ENCODE measurements at places on chromosomes 7 and 10.

GRCh38 chr10:107163076-107163855 is 1.2 kb downstream of the SORCS1 start:
- DNase-seq, result no peak

DNA sequence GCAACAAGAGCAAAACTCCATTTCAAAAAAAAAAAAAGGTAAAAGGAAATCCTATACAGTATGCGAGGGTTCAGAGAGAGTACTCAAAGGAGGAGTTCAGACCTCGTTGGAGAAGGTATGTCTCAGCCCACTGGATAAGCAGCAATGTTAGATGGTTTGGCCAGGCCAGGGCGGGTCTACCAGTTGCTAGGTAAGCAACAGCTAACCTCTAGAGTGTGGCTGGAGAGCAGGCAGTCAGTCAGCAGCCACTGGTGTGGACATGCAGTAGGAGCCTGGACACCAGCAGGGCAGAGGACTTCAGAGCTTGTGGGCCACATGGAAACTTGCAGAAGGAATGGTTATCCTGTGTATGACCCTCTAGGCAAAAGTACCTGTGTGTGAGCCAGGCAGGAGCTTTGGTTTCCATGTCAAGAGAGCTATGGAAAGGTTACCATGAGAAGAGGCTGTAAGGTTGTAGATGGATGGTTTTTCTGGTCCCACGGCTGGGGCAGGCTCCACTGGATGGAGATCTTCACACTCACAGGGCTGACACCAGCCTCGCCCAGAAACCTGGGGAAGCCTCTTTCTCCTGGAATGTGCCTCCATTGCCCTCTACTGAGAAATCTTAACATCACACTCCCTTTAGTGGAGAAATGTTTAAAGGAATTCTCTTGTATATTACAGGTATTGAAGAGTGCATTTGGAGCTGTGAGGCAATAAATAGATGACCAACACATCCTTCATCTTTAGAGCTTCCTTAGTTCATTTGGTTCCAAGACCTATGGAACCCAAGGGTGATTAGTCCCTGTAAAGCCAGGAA is 63.6 kb downstream of the CCDC186 start:
- DNase-seq, result no peak

GRCh38 chr10:70498970-70499835 is 20.6 kb downstream of the PALD1 start:
- no peak for DNase-seq

DNA sequence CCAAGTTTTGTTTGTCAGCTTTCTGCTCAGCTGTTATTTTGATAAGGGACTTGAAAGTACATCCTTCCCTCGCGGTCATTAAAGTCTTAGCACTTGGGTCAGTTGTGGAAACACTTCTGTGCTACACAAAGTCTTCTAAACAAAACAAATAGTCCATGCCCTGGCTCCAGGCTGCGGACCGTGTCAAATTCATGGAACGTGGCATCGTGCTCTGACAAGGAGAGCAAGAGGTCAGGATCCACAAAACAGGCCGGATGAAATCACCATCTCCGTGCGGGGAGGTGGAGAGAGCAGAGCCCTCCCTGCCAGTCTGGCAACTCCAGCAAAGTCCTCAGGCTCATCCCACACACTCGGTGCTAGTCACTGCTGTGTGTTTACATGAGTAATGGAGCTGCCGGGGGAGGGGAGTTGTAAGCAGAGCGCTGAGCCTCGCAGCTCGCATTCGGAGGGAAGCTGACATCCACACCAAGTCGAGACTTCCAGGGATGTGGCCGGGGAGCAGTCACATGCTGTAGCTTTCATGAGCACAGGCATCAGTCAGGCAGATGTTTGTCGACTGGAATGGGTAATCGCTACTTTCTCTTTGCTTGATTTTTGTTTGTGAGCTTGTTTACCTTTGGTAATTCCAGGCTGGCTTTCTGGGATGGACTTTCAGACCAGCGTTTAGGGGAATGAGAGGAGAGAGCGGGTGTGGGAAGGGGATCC is 147.6 kb downstream of the ARID5B start:
- peak; percentile 95 for DNase-seq

GRCh38 chr10:85611746-85612377 is 754.7 kb downstream of the GRID1 start:
- no peak for DNase-seq

DNA sequence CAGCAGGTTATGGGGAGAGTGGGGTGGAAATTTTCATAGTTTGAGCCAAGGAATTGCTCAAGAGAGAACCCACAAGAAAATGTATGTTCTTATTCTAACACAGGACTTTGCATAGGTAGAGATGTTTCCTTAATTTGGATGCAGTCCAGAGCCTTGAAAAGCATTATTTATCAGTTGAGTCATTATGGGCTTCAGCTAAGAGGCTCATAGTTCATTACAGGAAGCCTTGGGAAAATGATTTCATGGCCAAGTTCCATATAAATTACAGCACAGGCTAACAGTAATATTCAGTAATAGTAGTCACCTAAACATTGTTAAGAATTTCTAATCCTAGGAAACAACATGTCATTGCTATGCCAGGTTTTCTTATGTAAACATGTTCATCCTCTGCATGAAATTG is 131.1 kb upstream of the PTPRZ1 start:
- DNase-seq, result no peak

DNA sequence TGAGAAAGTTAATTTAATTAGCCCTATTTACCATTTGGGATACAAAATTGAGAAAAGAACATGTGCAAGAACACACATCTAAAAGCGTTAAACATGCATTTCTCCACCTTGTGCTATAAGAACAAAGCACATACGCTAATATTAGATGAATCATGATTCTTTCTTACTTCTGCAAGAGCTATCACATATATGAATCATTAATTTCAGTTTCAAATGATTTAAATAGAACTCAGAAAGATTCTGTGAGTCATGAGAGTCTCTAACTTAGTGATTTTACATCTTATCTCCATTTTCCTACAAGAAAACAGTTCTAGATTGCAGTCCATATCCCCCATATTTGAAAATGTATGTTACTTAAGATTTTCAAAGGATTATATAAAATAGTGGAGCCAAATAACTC is 173.9 kb downstream of the RNLS start:
- no peak for DNase-seq

DNA sequence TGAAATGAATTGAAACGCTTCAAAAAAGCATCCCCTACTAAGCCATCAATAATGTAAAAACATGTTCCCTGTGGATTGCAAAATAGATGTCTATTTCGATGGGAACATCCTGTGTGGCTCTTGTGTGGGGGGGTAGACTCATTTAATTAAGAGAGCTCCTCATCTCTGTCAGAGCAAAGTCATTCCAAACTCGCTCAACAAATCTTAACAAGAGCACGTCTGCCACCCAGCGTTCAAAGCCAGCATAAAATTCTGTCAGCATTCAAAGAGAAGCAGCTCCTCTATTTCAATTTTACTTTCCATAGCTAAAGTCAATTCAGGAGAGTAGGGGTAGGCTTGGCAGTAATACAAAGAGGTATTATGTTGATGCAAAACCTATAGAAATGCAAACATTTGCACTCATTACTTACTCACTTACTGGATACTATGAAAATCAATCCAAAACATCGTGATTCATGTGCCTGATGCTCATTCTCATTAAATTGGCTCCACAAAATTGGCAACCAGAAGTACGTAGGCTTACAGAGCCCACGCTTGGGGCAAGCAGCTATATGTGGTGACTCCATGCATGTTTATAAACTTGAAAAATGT is 114.9 kb downstream of the IPMK start:
- DNase-seq, result no peak

DNA sequence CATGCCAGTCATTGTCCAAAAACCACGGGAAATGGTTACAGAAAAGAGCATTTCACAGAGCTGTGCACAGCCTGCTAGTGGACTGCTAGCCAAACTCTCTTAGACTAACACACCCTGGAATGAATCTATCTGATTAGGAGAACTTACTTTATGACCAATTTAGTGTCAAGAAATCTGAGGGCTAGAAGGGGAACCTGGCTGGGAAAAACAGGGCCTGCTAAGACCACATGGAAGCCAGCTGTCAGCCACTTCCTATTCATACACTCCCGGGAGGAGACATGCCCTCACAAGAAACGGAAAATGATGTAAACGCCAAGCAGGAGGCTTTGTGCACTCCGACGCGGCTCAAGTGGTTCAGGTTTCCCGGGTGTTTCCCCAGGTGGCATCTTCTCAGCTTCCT is 54.8 kb downstream of the MPP7 start:
- DNase-seq, result peak; percentile 55

DNA sequence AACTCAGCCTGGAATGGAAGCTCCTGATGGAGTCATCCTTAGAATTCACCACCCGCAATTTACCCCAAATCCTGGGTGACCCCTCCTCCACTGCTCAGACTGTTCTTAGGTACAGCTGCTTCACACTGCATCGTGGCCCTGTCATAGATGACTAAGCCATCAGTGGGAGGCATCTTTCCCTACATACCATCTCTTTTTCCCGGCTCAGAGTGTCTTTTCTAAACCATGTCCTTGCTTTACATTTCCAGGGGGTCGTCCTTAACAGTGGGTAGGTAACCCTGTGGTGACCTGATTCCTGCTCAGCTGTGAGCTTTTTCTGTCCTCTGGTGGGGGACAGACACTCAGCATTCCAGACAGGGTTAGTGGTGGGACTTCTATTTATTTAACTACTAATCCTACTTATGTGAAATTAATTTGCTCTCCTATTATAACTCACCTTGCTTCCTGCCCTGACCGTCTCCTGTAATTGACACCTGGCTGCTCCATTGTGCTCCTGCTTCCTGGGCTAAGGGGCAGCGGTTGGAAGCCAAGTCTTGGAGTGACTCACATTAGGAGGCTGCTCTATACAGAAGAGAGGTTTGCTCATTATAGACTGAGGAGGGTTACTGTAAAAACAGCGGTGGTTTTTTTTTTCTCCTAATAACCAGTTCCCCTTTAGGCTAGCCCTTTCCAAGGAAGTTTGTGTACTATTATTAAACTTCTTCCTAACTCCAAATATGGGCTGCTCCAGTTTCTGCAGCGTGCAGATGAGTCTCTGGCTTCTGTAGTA is 40.6 kb downstream of the PYROXD2 start:
- DNase-seq, result no peak

DNA sequence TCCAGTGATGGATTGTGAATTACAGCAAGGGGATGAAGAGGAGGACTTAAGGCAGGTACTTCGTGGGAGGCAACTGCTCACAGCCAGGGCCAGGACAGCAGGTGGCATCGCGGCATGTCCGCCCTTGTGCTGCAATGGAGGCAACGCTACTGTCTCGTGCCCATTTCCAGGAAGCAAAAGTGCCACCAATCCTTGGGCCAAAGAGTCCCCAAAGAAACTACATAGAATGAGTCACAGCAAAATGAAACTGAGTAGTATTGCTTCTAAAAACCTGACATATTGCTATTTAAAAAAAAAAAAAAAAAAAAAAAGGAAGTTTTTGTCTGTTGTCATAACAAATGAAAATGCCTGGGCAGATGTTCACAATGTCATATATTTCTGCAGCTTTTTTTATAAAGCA is 46.6 kb downstream of the RSU1 start:
- no peak for DNase-seq

GRCh38 chr10:61990761-61991135 is 89.2 kb downstream of the ARID5B start:
- no peak for DNase-seq

GRCh38 chr7:28383975-28384374 is 28.3 kb upstream of the CREB5 start:
- no peak for DNase-seq

GRCh38 chr10:93106631-93107072 is 33.0 kb downstream of the CYP26A1 start:
- DNase-seq, result no peak

DNA sequence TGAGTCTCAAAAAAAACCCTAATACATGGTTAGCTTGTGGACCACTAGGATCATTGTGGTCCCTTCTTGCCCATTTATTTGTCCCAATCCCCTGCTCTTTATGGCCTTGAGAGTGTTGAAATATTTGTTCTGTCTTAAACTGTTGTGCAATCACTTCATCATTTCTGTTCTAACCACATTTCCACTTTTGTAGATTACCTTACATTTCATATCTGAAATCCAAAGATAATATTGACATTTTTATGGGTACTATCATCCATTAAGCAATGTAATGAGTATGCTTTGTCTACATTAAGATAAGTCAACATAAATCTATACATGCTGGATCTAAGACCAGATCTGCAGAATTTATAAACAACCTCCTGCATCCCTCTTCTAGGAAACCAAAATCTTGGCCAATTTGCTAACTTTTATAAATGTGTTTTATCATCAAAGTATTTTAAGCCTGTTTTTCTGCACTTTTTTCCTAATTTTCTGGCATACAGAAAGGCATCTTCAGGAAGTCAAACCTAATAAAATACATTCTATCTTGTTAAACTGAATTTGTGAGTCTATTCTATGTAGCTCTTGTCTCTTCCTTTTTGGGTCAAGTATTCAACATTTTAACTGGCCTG is 359.4 kb upstream of the CELF2 start:
- DNase-seq, result no peak

- DNase-seq, result no peak
Observed at GRCh38 chr7:33446551-33446950, 317.2 kb downstream of the BBS9 start.

DNA sequence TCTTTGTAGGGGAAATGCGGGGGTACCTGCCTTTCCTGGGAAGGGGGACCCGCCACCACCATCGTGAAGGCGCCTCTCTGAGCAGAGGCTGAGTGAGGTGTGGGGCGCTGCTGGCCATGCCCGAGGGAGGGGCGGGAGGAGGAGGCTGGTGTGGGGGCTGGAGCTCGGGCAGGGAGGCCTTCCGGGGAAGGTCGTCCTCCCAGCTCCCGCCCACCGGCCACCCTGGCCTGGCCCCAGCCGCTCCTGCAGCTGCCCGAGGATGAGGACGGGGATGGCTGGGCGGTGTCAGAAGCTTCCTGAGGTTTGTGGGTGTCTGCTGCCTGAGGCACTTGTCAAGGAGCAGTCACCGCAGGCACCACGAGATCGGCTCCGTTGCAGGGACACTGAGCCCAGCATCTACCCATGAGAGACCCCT is 11.4 kb downstream of the PWWP2B start:
- no peak for DNase-seq

DNA sequence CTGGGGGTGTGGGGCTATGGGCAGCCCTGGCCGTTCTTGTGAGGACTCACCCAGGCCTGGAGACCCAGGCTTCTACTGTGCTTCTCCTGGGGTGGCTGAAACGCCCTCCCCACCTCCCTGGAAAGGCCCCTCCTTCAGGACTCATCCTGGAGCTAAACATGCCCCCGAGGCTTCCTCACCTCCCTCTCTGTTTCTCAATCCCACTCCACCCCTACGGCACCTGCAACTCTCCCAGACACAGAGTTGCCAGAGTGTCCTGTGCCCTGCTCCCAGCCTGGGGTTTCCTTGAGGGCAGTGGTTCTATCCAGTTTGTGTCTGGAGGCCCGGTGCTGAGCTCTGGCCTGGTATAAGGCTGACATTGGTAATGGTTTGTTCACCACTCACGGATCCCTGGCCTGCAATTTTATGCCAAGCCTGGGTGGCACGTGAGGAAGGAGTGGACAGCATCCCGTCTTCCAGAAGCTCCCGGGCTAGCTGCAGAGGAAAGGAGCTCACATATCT is 68.0 kb downstream of the GRID1 start:
- no peak for DNase-seq

All from GM04504 (cell line).